ENCODE measurements at places on chromosomes 1 and 21.
A peak's percentile ranks its signal among the peaks of the same experiment; 100 is the strongest.

- DNase-seq, result peak; percentile 89
These were observed 83.4 kb downstream of the BACH1 start for GRCh38 chr21:29382030-29382654.

DNA sequence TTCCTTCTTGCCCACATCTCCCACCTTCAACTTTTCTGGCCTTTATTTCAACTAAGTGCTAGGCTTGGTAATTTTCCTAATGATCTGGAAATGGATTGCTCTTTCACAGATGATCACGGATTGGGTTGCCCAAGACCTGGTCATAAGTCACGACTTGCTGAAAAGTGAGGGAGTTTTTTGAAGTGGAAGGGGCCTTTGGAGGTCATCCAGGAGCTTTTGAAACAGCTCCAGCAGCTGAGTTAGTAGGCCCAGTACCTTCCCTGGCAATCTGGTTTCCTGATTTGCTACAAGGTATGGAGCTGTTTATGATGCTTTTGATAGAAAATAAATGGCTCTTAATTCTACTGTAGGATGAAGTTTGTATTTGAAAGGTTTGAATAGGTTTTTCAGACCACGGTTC is 20.4 kb downstream of the GREM2 start:
- DNase-seq, result no peak

DNA sequence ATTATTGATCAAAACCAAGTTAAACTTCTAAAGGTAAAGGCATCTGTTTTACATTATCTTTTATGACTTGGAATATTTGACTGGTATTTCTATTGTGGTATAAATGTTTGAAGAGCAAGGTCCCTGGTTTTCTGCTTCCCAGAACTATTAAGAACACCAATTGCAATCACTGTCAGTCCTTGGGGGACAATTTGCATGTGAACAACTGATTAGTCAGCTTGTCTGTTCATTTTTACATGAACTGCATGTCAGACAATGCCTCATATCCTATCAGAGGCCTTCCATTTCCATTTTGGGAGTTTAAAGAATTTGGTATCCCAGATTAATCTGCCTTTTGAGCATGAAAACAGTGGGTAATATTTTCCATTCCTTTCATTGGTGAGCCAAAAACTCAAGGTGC is 654.9 kb upstream of the USP24 start:
- DNase-seq, result peak; percentile 40

DNA sequence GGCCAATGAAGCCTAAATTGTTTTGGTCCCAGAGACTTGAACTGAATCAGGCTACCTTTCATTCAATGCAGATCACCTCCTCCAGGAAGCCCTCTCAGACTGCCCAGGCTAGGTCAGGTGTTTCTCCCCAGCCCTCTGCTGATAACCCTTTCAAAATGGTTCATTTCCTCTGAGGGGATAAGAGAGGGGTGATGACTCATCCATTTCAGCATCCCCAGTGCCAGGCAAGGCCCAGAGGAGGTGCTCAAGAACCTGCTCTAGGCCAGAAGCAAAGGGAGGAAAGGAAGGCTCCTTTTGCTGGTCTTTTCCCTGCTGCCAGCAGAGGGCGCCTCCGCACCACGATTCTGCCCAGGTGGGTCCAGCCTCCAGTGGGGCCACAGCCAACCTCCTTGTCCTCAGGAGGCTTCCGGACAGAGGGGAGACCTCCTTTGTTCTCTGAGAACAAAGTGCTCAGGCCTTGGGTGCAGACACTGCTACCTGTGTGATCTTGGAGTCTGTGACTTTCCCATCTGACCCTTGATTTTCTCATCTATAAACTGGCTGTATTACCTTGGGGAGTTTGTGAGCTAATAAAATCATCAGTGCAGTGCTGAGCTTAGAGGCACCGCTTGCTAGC is 45.3 kb upstream of the ARHGEF10L start:
- peak; percentile 73 for DNase-seq

GRCh38 chr1:156868341-156868740 is 7.7 kb downstream of the NTRK1 start:
- DNase-seq, result no peak

DNA sequence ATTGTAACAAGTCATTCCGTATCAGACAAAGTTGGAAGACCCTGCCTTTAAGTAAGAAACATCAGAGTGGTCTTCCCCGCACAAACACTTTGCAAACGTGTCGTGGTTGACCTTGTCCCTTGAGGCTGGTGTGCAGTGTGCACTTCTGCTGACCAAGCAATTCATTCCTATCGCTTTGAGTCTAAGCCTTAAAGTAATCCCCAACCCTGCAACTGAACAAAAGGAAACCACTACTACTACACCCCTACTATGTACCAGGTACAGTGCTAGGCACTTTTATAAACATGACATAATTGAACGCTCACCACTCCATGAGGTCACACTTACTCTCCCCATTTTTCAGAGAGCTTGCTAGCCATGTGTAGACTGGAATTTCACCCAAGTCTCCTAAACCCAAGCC is 10.6 kb downstream of the ITPKB start:
- no peak for DNase-seq

GRCh38 chr1:102550729-102551384 is 554.1 kb upstream of the OLFM3 start:
- DNase-seq, result peak; percentile 53

All from EH (cell line).